ENCODE measurements at places on chromosomes 2 and 18.

DNA sequence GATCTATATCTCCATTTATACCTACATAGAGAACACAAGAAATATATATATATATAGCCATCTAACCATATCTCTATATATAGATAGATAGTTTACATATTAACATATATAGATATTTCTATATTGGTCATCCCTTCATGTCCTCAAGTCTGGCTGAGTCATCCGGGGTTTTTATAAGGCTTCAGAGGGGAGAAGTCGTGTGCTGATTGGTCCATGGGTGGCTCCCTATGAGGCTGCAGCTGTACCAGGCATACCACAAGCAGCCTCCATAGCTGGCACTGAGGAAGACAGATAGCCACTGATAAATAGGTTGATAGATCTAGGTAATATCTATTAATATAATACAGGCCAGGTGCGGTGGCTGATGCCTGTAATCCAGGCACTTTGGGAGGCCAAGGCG is 618.3 kb upstream of the SETBP1 start:
- no peak for DNase-seq

GRCh38 chr2:165874445-165875039 is 79.0 kb downstream of the TTC21B start:
- peak; percentile 94 for DNase-seq

- DNase-seq: no peak
Measured at GRCh38 chr2:176851889-176852483, 360.6 kb upstream of the HNRNPA3 start.

GRCh38 chr2:238418196-238418998 is 8.3 kb upstream of the ASB1 start:
- DNase-seq: no peak

DNA sequence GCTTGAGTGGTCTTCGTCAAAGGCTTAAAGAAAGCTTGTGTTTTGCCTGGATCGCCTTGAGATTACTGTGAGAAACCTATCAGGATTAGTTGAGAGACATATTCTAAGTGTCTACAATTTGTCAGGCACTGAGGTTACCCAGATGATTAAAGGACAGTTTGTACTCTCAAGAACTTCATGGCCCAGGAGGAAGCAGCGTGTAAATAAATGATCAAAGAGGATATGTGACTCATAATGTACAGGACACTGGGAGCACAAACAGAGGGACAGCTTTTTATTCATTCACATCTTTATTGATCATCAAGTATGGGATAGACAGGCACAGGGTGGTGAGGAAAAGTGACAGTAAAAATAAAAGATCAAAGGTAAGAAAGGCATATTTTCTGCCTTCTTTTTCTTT is 152.6 kb upstream of the FSHR start:
- no peak for DNase-seq

- DNase-seq: no peak
Measured at GRCh38 chr2:236554629-236555282, 14.9 kb upstream of the ACKR3 start.
